ENCODE measurements at places on chromosomes 2 and 18.

GRCh38 chr2:38722271-38723061 lies 28.7 kb downstream of the SRSF7 start:
- DNase-seq: no peak

GRCh38 chr2:127103243-127104165 lies 3.5 kb downstream of the BIN1 start:
- no peak for DNase-seq

DNA sequence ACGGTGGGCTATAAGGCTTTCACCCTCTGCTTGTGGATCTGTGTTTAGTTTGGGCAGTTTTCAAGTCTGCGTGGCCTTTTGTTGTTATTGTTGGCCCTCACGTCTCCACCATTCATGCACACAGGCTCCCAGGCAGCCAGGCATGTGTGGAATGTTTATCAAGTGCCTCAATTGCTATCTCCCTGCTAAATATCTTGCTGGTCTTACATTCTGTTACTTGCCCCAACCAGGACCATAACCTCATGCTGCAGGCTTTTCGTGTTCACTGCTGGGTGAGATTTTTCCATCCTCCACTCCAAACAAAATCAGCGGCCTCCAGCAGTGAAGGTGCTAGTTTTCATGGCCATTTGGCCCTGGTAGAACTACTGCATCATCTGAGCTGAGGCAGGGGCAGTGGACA lies 63.0 kb upstream of the DSC1 start:
- no peak for DNase-seq

DNA sequence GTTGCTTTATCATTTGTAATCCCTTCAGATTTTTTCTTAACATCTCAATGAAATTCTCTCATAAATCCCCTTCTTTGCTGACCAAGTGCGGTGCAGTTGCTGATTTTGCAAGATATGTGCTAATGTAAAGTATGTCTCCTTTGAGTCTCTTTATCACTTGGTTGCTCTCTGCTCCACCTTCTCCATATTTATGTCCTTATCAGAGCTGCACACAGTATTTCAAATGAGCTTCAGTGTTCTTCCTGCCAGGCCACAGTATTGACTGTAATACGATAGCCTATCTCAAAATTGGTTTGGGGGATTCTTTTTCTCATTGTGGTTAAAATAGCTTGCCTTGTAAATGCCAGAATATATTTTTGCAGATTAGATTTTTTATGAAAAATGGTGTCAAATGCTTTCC lies 32.2 kb downstream of the MAIP1 start:
- no peak for DNase-seq

DNA sequence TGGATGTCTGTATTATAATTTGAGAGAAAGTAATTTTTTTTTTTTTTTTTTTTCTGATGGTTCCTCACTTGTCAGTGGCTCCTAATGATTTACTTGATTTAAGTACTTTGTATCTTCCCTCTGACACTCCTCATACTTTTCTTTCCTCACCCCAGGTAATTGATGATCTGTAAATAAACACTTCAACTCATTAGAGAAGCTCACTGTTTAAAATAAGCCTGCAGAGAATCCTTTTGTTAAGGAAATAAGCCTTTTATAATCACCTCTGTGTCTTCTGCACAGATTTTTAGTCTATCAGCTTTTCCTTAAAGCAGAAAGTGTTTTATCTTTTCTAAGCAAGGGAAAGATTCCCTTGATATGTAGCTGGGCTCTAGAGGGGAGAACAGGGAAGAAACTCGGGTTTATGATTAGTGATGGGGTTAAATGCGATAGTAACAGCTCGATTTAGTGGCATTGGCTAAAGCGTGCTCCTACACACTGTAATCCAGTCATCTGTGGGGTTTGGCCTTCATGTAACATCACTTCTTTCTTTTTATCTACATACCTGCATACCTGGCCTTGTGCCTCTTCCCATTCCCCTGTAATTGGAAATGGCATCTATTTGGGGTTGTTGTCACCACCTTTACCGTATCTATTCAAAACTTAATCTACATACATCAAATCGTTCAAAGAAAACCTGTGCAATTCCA lies 60.1 kb upstream of the LRRTM1 start:
- no peak for DNase-seq

DNA sequence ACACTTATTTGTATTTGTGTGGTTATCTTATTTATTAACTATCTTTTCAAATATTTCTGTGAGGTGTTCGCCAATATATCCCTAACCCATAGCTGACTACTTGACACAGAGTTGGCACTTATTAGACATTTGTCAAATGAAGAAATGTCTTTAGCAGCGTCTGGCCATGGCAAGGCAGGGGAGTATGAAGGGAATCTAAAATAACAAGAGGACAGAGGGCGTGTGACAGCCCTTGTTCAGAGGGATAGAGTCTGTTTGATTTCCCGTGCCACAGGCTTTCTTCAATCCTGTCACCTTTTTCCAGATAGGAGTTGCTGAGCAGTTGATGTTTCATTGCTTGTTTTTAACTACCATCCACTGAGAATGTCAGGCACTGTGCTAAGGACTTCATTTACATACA lies 53.6 kb upstream of the SLC39A10 start:
- DNase-seq: no peak

DNA sequence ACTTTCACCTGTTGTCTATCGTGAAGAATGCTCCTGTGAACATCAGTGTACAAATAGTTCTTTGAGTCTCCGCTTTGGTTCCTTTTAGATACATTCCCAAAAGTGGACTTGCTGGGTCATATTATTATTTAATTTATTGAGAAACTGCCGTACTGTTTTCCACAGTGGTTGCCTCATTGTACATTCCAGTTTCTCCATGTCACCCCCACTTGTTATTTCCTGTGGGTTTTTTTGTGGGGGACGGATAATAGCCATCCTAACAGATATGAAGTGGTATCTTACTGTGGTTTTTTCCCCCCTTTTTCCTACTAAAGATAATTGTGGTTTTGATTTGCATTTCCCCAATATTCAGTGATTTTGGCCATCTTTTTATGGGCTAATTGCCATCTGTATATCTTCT lies 53.8 kb downstream of the SMCHD1 start:
- no peak for DNase-seq

DNA sequence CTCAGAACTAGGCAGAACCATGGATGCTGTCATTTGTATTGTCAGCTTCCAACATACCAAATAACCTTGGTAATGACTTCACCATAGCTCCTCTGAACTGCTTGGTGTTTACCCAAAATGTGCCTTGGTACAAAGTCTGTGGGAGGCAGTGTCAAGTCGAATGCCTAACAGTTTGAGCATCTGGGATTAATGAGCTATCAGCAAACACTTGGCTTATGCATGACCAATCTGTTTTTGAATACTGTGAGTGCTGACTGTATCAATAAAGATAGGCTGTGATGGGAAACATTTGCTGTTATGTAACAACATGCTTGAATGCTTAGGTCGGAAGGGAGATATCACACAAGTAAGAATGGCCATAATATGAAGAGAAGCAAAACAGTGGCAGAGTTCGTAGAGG lies 455.4 kb downstream of the CMPK2 start:
- no peak for DNase-seq

GRCh38 chr2:75123876-75124275 lies 75.4 kb downstream of the TACR1 start:
- no peak for DNase-seq

GRCh38 chr2:68290901-68291300 lies 28.8 kb downstream of the CNRIP1 start:
- DNase-seq: no peak

DNA sequence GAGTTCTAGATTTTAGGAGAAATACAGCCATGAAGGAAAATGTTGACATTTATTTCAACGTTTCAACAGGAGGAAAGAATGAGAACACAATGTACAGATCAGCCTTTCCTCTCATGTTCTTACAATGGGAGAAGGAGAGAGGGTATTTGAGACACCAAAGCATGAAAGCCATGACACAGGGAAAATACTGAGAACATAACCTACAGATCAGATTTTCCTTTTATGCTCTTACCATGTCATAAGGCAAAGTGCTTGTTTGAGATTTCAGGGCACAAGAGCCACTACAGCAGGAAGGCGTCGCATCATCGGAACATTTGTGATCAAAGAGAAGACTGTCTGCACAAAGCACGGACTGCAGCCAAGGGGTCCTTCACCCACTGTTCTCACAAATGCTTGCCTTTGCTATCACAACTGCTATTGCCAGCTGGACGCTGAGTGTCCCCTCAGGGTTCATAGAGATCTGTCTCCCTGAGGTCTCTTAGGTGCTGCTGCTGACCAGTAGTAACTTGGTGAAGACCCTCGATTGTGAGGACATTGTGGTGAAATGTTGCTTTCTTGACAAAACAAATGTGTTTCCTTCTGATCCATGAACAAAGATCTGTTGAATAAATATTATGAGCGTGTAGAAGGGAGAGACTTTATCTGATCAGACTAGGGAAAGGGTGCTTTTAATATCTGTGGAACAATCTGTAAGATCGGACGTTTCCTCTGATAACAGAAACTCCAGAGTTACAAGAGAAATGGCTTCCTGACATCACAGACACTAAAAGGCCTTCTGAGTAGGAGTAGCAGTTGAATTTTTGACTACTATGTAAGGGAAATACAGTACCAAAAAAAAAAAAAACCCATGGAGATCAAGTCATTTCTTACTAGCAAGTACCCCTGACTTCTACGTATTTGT lies 6.4 kb upstream of the IL1RL1 start:
- DNase-seq: no peak

DNA sequence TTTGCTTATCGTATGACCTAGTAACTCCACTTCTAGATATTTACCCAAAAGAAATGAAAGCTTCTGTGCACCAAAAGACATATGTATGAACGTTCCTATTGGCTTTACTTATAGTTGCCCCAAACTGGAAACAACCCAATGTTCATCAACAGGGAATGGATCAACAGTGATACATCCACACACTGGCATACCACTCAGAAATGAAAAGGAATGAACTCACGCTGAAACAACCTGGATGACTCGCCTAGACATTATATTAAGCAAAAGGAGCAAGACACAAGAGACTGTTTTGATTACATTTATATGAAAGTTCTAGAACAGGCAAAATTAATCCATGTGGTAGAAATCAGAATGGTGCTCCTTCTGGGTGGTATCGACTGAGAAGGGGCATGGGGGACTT lies 18.9 kb downstream of the ADRA2B start:
- no peak for DNase-seq

DNA sequence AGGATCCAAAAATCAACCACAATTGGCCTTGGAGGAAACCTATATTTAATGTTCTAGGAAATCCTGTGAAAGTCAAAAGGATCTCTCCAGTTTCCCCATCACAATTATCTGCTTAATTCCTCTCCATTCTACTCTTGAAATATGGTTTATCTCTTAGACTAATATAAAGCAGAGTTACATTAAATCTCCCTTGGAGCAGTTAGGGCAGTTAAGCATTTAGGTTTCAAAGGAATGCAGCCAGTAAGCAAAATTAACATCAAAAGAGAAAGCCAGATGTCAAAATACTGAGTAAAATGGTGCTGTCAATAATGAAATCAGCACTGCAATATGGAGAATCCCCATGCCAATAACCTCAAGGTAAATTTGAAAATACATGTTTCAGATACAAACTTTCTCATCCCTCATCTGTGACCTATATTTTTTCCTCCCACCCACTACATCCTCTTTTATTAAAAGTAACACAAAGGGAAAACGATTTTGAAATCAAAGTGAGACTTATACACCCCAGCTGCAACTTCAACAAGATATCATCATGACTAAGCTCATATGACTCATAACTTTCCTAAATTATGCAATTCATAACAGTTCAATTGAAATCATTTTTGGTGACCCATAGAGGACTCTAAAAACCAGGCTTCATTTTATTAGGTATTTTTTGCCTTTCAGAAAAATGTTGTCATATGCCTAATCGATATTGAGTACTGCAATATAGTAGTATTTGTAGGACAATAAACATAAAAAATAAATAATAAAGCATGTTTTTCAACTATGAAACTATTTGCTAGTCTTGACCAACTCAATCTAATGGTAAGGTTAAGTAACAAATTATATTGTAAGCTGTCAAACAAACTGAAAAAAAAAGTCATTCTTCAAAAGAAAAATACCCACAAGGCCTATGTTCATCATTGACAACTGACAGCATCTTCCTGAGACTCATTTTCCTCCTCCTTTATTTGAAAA lies 3.1 kb downstream of the ADAM17 start:
- no peak for DNase-seq

GRCh38 chr2:67215214-67216055 lies 181.7 kb upstream of the ETAA1 start:
- no peak for DNase-seq

GRCh38 chr2:234556848-234557573 lies 60.1 kb upstream of the ARL4C start:
- no peak for DNase-seq

- no peak for DNase-seq
Measured at GRCh38 chr2:33500177-33500576, 23.7 kb downstream of the RASGRP3 start.

DNA sequence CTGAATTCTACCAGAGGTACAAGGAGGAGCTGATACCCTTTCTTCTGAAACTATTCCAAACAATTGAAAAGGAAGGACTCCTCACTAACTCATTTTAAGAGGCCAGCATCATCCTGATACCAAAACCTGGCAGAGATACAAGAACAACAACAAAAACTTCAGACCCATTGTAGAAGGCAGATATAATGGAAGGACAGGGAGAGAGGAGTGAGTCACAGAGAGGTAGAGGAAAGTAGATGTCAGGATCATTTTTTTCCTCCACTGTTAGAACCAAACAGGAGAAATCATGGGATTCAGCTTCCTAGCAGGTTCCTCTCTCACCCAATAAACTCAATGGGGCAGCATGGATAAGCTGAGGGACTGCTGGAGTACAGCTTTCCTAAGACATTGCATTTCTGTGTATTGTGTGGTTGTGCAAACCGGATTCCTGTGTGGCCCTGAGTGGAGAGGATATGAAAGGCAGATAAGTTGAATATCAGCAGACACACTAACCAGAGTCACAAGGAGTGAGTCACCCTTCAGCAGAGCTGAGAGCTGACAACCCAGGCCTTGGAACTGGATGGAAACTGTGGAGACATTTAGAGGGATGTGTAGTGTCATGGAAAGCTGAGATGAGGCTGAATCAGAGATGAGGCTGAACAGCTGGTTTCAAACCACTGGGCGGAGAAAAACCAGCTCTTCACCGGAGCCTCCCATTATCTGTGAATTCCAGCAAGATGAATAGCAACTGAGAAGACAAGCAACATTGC lies 60.9 kb upstream of the MMADHC start:
- DNase-seq: no peak

- peak; percentile 53 for DNase-seq
Measured at GRCh38 chr2:199457147-199458008, at the start of gene SATB2. TSS of gene SATB2 (minus strand) at chr2:199457939. CDS start at chr2:199456037, 1,902 bp downstream.

Measured in NCI-H1092 (cell line).